LHCN-M2 (cell line): ENCODE measurements at places on chromosomes 4 and X. TPM values are rescaled to one million over a fixed set of nuclear protein-coding genes. Genes with fewer than 3 reads are reported as not detected.

Gene CXXC4
- not detected in 2 replicates for total RNA-seq

Gene KLF8
- 1.5 and 2.2 TPM in 2 replicates for total RNA-seq

Gene KDM6A
- total RNA-seq: 7.5 and 9.1 TPM in 2 replicates

Gene ADGRL3
- 0.11 TPM in 1 of 2 replicates, not detected in the other for total RNA-seq

Gene RAI2
- total RNA-seq: 0.11 TPM in 1 of 2 replicates, not detected in the other

Gene GJB1
- total RNA-seq: not detected in 2 replicates

Gene NAP1L3
- total RNA-seq: 0.83 and 0.86 TPM in 2 replicates

Gene SLC26A1
- total RNA-seq: not detected in 2 replicates

Gene TEX13D
- total RNA-seq: not detected in 2 replicates

DNA sequence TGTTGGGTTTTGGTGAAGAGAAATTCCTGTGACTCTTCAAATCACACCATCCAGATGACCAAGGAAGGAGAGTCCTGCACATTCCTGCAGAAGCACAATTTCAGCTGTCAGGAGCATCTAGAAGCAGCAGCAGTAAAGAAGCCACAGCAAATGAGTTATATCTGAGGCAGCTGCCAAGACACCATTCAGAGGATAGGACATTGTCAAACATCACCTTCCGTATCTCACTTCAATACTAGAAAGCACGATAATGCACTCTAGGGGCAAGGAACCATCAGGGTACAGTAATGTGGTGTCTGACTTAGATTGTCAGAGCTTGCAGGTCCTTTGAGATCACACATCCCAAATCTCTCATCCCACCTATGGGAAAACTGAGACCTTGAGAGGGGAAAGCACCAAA lies 134.5 kb downstream of the COL4A6 start:
- DNase-seq: no peak

GRCh38 chr4:109752525-109752924 lies 22.7 kb upstream of the PLA2G12A start:
- DNase-seq: no peak

DNA sequence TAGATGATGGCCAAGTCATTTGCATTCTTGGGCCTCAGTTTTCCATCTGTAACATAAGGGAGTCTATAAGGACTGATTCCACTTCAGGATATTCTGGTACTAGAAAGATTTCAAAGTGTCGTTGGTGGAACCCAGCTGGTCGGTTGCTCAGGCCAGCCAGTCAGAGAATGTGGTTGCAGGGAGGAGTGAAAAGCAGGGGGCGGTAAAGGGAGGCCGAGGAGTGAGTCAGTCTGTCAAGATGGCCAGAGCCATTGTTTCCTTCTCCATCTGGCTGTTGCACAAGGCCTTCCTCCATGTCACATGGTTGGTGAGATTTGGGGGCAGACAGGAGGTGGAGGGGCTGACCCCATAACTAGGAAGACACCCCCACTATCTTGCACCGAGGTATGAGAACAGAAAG lies 38.2 kb downstream of the STARD8 start:
- peak; percentile 43 for DNase-seq

DNA sequence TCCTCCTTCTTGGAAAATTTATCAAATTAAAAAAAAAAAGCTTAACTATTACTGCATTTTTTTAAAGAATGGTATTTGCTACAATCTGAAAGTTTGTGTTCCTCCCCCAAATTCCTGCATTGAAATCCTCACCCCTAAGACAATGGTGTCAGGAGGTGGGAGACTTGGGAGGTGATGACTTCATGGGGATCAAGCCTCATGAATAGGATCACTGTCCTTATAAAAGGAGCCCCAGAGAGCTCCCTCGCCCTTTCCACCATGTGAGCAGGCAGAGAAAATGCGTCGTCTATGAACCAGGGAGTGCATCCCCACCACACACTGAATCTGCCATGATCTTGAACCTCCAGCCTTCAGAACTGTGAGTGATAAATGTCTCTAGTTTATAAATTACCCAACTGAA lies 38.0 kb downstream of the DHRSX start:
- DNase-seq: no peak

GRCh38 chr4:147340111-147340510 lies 140.8 kb upstream of the EDNRA start:
- peak; percentile 89 for DNase-seq

DNA sequence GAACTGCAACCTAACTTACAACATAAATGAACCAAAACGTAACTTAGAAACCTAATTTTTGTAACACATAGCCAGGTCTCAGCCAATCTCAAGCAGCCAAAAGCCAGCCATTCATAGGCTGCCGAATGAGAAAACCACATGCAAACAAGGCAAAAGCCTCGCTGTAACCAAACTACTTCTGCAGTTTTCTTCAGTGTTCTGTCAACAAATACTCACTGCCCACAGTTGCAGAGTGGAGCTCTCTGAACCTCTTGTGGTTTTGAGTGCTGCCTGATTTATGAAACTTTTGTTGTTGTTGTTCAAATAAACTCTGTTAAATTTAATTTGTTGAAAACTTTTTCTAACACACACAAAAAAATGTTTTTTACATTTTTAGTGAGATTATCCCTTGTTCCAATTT lies 251.2 kb downstream of the PAPSS1 start:
- peak; percentile 30 for DNase-seq

DNA sequence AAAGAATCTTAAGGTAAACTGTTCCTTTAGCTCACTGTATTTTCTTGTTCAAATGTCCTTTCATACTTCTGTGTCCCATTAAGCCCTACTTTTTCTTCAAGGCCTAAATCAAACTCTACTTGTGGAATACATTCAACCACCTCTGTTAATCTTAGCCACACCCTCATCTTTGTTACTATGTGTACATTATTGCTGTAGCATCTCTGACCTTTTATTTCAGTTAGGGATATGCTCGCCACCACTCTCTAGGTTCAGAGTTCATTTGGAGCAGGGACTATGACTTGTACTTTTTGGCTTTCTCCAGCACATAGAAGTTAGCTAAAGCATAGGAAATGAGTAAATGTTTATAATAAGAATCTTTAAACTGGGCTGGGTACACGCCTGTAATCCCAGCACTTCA lies 6.8 kb upstream of the PNPLA4 start:
- DNase-seq: no peak

DNA sequence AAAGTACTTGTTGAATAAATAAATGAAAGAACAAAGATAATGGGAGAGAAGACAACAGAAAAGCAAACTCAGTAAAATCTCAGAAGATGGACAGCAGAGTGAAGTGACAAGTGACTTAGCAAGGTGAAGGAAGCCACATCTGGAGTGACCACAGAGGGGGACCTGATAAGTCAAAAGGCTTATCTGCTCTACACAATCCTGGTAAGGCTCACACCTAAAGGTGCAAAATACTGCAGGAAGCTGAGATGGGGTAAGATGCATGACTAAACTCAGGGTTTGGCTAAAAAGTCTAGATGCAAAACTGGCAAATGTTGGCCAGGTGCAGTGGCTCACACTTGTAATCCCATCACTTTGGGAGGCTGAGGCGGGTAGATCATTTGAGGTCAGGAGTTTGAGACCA lies 22.2 kb downstream of the TRMT2B start:
- no peak for DNase-seq

DNA sequence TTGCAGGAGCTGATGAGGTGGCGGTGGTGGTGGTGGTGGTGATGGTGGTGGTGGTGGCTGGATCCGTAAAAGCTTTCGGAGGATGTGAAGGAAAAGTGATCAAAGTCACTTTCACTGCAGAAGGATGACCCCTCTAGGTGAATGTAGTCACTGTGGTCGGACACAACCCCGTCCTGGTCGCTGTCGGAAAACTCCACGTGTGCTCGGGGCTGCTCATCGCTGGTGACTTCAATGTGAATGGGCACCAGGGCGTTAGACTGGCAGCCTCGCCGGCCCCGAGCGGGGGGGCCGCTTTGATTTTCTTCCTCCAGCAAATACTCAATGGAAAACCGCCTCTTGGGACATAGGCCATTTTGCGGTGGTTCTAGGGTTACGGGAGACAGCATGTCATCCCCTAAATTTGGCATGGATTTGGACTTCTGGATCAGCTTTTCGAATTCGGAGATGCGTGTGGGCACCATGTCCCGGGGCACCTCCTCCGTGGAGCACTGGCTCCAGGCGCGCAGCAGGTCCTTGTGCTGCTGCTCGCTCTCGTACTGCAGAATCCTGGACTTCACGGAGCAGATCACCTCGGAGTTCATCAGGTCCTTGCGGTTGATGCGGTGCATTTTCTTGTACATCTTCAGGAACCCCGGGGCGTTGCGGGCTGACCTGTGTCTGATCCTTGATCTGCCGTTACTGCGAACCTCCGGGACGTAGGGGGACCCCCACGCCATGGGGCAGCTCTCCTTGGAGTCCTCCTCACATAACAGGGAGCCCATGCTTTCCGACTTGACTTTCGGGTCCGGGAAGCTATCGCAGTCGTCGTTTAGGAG lies 88.3 kb upstream of the PDLIM3 start:
- DNase-seq: no peak

DNA sequence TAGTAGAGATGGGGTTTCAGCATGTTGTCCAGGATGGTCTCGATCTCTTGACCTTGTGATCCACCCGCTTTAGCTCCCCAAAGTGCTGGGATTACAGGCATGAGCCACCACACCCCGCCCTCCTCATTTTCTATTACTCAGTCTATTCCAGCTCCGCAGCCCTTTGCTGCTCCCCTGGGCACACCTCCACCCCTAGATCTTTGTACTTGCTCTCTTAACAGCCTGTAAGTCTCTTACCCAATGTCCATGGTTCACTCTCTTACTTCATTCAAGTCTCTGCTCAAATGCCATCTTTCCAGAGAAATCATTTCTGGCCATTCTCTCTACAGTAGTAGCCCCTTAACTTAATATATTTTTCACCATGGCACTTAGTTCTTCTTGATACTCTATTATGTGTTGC lies 64.7 kb downstream of the LDB2 start:
- no peak for DNase-seq

DNA sequence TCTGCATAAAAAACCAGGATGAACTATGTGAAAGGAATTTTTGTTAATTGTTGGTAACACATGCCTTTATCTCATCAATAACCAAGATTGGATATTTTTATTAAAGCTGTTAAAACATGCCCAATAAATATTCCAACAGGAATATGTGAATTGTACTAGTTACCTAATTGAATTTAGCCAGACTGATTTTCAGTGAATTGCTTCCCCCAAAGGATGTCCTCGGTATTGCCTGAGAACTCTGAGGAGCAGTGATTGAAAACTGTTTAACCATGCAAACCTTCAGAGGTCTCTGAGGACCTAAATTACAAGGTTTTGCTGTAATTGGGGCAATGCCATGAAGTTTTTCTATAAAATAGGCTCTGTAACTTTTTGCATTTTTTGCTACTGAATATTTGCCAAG lies 66.6 kb downstream of the BLTP1 start:
- peak; percentile 14 for DNase-seq

DNA sequence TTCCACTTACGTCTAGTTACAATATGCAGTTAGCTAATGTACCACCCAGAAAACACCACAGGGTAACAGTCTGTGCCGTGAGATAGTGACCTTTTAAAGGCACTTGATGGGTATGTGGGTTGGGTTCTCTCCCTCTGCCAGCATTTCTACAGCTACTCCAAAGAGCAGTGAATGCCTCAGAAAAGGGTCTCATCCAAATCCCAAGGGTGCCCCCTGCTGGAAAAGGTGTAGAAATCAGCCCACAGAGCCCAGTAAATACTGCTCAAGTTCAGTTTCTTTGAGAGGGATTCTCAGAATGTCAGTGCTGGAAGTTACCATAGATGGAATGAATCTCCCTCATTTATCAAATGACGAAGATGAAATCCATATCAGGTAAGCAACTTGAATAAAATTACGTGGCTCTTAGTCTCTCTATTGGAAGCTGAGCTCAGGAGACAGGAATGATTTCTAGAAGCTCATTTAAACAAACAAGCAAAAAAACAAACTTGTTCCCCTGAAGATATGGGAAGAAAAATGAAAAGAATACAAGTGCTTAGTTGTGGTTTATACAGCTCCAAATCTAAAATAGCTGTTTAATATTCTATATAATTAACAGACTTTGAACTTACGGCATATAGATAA lies 9.5 kb downstream of the RNF175 start:
- peak; percentile 79 for DNase-seq

- peak; percentile 46 for DNase-seq
Observed at GRCh38 chr4:113469023-113469390, 292.5 kb downstream of the CAMK2D start.

DNA sequence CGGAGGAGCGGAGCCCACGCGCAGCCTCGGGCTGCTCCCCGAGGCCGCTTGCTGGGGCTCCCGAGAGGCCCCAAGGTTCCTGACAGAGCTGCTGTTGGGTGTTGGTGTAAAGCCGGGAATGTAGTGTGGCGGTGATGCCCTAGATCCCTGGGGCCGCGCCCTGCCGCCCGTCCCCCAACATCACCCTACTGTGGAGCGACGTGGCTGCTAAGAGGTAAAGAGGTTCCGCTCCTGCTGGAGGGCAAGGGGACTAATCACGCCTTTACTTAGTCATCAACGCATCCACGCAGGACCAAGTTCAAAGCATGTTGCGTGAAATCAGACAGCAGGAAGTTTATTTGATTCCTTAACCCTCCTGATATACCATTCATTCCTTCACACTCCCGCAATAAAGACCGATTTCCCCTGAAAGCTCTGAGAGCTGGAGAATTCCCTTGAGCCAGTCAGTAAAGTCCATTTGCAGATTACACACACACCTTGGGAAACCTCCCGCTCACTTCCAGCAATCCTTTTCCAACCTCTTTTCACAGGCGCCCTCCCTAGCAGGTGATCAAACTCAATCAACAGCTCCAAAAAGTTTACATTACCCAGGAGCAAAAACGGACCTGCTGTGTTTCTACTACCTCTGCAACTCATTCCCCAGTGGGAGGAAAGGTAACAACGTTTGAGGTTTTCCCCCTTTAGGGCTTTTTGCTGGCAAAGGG lies 579 bp upstream of the GABRA2 start:
- DNase-seq: no peak

GRCh38 chr4:152117054-152117453 lies 356.2 kb upstream of the GATB start:
- no peak for DNase-seq

DNA sequence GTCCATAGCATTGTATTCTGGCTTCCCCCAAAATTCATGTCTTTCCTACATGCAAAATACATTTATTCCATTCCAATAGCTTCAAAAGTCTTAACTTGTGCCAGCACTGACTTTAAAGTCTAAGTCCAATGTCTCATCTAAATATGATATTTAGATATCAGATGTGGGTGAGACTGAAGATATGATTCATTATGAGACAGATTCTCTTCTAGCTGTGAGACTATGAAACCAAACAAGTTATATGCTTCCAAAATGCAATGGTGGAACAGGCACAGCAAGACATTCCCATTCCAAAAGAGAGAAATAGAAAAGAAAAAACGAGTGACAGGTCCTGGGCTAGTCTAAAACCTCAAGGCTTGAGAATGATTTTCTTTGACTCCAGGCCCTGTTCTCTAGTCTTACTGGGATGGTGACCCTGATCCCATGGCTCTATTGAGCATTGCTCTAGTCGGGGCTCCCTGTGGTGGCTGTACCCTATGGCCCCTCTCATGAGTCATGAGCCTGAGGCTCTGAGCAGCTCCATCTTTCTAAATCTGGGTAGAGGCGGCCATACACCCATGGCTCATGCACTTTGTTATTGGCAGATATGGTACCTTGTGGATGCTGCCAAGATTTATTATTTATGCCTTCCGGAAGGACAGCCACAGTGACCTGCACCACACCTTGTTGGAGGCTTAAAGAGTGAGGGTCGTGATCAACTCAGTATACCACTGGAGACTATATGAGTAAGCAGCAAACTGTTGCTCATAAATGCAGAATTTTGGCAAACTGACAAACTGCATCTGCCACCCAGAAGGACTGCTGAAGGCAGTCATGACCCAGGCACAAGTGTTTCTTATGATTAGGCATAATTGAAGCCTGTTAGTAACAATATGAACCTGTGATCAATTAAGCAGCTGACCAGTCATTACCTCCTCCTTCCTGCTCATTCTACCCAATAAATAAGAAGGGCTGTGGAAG lies 38.5 kb upstream of the BOD1L1 start:
- DNase-seq: peak; percentile 30

GRCh38 chr4:129526812-129527211 lies 430.9 kb downstream of the C4orf33 start:
- no peak for DNase-seq
